NCI-H748 treated with DMSO at 0.1 percent for 48 hours (cell line): ENCODE measurements at places on chromosomes 3 and 15.

GRCh38 chr3:5317557-5317956 is 130.1 kb downstream of the EDEM1 start:
- DNase-seq = no peak

DNA sequence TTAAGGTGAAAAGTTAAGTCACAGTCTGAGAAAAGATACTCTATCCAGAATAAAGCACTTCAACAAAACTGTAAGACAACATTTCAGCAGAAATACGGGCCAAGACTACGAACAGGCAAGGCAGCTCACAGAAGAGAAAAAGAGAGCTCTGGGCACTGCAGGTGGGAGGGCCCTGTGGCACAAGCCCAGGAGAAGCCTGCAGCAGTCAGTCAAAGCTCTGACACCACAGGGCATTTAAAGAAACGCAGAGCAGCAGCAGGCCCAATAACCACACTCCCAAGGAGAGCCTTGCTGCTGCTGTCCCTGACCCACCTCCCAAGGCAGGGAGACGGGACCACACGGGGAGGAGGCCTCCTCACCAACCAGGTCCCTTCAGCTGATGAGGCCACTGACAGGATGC is 19.2 kb downstream of the CHSY1 start:
- no peak for DNase-seq

GRCh38 chr3:163632722-163633121 is 1445.6 kb downstream of the SI start:
- DNase-seq = no peak

DNA sequence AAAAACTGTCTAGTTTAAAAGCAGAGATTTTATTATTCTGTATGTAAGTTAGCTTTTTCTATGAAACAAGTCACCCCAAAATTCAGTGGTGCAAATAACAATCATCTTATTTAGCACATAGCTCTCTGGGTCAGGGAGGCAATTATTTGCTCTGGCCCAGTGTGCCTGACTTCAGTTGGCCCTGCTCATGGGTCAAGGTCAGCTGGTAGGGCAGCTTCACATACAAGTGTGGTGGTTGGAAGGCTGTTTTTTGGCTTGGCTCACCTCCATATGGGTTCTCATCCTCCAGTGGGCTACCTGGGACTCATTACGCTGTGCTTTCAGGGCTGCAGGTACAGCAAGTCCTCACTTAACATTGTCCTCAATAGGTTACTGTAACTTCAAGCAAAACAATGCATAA is 228.6 kb downstream of the NR2F2 start:
- no peak for DNase-seq

DNA sequence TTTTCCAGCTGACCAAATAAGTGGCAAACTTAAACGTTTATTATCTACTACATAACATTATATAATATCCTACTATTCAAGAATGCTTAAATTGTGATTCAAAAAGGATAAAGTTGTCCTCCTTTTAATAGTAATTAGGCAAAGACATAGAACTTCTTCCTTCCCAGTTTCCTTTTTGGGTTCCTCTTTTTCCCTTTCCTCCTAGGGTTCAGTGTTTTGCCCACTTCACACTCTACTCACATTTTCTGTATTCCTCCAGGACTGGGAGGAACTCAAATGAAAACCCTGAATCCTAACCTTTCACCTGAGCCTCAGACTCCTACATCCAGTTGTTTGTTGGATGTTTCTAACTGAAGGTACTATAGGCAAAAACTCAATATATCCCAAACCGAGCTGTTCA is 132.5 kb downstream of the PEAK1 start:
- DNase-seq = no peak

DNA sequence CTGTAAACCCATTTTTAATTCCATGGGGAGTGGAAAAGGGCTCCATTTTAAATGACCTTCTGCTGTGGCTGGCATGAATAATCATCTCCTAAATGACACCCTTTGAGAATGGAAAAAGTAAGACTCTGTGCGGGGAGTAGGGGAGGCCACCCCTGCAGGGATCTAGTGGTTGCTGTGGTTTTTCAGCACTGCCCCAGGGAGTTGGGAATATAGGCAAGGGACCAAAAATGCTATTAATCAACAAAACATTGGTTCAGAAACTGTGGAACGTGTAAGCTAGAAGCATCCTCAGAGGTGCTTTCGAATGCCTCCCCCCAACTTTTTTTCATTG is 30.1 kb upstream of the ADAMTS7 start:
- DNase-seq = no peak

GRCh38 chr3:172094621-172095557 is 55.5 kb downstream of the FNDC3B start:
- DNase-seq = no peak

DNA sequence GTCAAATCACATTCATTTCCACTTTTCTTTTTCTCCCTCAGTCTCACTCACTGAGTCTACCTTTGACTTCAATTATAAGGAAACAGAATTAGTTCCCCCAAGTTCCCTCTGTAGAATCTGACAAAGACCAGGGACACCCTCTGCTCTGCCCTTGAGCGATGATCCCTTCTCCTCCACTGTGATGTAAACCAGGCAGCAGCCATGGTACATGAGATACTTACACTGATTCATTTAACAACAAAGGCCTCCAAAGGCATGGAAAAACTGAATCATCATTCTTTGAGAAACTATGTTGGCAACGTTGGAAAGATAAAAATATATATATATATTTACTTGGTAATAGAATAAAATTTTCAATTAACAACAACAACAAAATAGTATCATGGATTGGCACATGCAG is 84.1 kb downstream of the P3H2 start:
- DNase-seq = no peak

- no peak for DNase-seq
Observed at GRCh38 chr15:63038926-63039673, 3.4 kb upstream of the TPM1 start.

DNA sequence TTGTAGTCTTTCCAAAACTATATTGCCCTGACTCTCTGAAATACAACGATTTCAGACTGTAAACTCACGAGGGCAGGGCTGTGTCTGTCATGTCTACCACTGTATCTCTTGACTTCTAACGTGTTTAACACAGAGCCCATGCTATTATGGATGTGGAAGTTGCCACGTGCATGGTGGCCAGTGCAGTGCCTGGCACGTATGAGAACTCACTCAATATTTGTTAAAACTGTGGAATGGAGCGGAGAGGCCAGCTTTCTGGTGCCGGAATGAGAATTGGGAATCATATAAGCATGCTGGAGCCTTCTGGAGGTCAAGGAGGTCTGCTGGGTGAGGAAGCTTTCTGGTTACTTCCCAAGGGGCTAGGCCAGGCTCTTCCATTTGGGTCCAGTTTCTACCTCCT is 220.6 kb upstream of the LYSMD4 start:
- no peak for DNase-seq

- DNase-seq = no peak
Observed at GRCh38 chr3:34107669-34108068, 309.2 kb downstream of the PDCD6IP start.

DNA sequence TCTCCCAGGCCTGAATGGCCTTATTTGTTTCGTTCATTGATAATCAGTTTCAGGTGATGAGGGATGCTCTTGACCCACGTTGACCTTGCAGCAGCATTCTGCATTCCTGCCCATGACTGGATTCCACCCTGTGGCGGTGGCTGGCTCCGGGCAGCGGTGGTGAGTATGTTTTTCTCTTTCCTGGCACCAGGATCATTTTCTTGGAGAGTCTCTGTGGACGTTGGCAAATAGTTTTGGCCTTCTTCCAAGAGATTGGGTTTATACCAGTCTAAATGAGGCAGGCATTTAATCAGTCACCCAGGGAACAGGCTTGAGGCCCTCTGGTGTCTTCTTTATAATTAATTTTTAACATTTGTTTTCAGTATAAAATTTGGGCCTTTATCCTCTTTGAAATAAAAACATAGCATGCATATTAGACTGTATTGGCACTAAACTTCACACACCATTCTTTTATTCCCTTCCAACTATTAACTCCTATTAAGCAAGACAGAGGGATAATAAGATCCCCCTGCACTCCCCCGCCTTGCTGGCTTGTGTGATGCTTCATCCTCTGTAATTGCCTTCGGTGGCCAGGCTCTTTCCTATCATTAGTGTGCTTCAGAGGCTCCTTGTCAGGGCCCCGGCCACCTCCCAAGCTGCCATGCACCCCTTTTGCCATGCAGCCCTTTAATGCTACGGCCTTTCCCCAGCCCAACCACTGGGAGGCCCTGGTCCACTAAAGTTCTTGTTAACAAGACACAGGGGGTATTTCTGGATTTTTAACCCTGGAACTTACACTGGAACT is 176.2 kb upstream of the TOPAZ1 start:
- no peak for DNase-seq

DNA sequence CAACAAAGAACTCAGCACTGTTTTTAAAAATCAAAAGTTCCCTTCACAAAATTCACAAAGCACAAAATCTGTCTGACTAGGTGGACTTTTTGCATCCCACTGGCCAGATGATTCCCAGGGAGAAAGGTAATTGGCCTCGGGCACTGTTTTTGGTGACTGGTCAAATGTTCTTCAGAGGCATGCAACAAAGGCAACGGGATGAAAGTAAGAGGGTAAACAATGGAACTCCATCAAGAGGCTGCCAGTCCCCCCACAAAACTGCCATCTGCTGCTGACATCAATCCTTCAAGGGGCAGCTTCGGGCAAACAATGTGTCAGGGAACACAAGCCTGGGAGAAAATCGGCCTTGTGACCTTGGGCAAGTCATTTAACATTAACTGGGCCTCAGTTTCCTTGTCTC is 3.3 kb downstream of the SRGAP3 start:
- DNase-seq = no peak

GRCh38 chr15:33639051-33639450 is 328.3 kb downstream of the RYR3 start:
- DNase-seq = no peak

- DNase-seq = no peak
Observed at GRCh38 chr3:2513986-2514385, 415.3 kb downstream of the CNTN4 start.

- DNase-seq = no peak
Observed at GRCh38 chr3:134640872-134641470, 9.9 kb downstream of the KY start.

- DNase-seq = no peak
Observed at GRCh38 chr3:138199851-138200250, 12.8 kb downstream of the ARMC8 start.

GRCh38 chr3:110813541-110813940 is 258.1 kb upstream of the NECTIN3 start:
- DNase-seq = no peak

GRCh38 chr15:53397041-53397616 is 362.3 kb downstream of the WDR72 start:
- no peak for DNase-seq

DNA sequence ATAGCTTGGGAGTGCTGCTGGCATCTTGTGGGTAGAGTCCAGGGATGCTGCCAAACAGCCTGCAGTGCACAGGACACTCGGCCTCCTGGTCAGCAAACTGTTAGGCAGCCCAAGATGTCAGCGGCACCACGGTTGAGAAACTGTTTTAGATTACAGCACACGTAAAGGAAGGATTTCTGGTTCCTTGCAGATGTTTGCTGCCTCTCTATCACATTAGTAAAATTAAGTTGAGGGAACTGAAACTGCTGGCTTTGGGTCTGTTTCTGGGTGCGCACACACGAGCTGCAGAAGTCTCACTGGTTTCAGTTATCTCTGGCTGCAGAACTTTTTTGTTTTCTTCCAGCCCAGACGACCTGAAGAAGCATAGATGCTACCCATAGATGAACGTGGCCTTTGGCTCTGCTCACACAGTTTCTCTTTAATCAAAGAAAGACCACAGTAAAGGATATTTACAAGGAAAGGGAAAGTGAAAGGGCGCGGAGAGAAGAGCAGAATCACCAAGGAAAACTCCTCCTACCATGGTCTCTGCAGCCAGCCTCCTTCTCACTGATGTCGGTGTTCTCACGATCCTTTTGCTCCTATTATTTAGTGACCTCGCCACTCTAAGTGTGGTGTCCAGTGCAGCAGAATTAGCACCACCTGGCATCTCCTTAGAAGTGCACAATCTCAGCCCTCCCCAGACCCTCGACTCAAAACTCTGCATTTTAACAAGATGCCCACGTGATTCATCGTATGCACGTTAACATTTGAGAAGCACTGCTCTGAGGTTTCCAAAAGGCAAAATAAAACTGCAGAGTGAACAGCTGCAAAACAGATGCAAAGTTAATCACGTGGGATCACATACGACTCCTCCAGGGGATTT is 50.6 kb upstream of the AKAP13 start:
- no peak for DNase-seq

DNA sequence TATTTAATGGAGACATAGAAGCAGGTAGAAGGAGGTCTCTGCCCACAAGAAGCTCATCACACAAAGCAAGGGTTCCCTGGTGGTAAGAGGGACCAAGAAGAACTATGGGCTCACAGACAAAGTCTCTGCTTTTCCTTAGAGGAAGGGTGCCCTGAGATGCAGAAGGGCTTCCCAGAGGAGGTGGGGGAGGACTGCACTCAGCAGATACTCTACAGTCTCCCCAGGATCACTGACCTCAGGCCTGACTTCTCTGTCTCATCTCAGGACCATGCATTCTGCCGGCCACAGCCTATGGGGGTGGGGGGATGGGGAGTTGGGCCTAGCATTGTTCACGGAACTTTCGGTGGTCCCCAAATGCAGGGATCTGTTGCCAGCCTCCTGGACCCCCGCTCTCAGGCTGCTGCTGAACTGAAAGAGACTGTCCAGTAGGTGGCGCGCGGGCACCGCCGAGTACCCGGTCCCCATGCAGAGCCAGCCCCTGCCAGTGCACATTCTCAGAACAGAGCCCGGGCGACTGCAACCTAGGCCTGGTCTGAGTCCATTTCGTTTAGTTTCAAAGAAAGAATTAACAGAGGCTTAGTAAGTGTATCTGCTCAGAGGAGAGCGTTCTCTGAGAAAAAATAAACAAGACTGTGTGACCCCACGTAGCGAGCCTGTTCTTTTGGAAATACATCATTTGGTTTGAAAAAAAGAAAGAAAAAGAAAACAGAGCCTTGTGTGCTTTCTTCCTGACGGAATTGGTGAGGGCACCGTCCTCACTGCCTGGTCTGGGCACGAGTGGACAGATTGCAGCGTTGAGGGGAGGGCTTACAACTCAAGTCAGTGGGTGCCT is 74.1 kb downstream of the LRTM1 start:
- peak; percentile 77 for DNase-seq

DNA sequence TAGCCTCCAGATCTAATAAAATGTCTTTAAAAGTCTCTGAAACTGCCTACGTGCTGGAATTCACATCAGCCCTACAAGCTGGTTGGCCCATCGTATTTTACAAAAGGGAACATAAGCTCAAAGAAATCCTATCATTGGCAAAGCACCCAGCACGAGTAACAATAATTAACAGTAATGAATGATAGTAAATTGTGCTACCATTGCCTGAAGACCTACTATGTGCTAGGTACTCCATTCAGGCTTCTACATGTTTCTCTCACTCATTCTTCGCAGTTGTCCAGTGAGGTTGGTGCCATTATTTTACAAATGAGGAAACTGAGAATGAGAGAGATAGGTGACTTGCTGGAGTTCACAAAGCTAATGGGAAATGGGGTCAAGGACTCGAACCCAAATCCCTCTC is 7.1 kb upstream of the EPHB3 start:
- DNase-seq = no peak

DNA sequence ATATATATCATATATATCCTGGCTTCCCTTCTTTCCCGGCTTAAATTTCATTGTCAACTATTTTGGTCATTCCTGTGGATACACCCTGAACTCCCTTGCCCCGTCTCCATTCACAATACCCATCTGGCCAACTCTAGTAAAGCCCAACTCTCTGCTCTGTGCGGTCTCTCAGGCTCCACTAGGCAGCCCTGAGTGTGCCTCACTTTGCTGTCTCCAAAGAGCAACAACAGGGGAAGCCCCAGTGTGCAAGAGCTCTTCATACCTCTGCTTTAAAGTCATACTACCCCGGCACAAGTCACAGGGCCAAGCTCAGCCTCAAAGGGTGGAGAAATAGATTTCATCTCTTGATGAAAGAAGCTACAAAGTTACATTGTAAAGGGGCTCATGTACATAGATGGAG is 18.9 kb upstream of the FEM1B start:
- no peak for DNase-seq

GRCh38 chr15:88066636-88067330 is 189.8 kb downstream of the NTRK3 start:
- no peak for DNase-seq
